ENCODE measurements at places on chromosomes 7 and 10.

- no peak for DNase-seq
Measured at GRCh38 chr10:107666214-107666613, 501.7 kb upstream of the SORCS1 start.

DNA sequence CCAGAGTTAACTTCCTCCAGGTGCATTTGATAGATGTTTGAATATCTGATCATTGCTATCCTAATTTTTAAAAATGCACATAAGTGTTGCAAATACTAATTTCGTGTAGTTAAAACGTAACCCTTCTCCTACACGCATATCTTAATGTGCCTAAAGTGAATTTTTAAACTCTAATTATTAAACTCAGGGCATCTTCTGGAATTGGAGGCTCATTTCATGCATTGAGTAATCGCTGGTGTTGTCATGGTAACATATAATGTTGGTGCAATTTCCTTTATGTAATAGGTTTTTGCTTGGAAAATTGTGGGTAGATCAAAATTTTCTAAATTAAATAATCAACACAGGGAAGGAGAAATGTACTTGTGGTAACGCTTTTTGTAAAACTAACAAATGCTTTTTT, 56.2 kb downstream of the ARMC3 start:
- DNase-seq, result no peak

DNA sequence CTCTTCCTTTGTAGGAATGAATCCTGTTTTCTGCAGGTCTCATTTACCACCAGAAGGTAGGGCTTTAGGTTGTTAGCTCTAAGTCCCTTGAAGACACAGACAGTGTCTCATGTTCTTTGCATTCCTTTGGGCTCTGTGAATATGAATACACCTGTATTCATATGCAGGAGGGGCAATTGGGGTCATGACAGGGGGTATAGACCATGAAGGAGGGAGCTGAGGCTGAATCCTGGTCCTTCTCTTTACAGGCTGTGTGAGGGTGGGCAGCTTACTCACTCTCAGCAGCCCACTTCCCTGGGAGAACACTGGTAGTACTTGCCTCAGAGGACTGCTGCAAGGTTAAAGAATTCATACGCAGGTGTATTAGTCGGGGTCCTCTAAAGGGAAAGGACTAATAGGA, 267.2 kb upstream of the MGMT start:
- DNase-seq, result no peak

- no peak for DNase-seq
Measured at GRCh38 chr10:85786401-85786899, 580.1 kb downstream of the GRID1 start.

DNA sequence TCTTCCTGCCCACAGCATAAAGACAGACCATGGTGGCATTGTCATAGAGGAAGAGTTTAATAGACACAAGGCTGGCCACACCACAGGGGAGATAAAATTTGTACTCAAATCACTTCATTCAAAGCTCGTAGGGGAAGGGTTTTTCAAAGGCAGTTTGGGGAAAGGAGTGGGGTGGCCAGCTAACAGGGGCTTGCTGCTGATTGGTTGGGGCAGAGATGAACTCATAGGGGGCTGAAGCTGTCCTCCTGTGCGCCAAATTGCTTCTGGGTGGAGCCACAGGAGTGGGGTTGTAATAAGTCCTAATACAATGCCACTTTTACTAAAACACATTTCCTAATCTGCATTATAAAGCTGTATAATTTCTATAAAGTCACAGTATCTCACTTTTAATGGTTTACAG, 22.5 kb downstream of the PDZD8 start:
- no peak for DNase-seq

DNA sequence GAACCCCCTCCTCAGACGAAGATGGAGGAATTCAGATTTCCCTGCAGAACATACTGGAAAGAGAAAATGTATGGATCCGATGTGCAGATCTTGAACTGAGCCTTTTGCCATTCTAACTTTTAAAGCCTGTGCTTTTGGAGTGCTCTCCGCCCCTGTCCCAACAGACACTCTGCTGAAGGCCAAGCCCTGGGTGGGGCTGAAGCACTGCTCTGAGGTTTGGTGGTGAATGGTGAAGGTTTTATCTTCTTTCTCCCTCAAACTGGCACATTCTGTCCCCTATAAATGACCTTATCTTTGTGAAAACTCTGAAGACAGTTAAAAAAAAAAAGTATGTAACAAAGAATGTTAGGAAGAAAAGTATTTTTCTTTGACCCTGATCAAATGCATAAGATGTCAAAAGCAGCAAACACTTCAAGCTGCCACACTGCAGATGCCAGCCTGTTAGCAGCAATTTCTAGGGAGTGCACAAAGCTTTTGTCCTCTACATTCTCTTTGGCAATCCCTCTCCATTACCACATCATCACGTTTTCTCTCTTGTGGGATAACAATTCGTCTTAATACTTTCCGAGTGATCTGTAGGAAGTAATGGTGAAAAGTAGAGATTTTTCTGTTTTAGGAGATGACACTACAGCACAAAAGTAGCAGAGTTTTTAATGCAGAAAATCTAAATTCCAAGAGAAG, 137.3 kb upstream of the CCDC6 start:
- no peak for DNase-seq

DNA sequence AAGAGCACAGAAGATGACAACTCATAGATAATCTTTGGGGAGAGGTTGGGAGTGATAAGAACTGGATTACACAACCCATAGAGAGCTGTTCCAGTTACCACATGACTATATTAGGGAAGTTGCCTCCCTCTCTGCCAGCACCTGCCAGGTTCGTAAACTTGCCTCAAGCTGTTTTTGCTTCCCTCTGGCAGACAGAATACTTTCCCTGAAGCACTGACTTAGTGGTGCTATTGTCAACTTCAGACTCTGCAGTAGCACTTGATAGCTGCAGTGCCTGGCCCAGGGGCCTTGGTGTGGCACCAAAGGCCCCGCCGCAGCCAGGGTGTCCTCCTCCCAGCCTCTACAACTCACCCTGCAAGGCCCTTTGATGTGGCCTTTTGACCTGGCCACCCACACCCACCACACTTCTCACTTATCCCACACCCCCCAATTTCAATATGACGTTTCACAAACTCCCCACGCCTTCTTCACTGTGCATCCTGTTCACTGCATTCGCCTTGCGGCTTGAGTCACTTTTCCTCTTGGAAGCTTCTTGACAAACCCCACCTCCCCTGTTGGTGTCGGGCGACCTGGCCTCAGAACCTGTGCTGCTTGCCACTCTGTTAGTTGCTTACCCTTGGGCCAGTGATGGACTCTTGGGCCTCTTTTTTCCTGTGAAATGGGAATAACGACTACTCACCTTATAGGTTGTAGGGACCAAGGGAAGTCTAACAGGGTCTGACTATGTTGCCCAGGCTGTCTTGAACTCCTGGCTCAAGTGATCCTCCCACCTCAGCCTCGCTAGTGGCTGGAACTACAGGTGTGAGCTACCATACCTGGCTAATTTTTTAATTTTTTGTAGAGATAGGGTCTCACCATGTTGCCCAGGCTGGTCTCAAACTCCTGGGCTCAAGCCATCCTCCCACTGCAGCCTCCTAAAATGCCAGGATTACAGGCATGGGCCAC, 50.2 kb upstream of the PODXL start:
- DNase-seq, result no peak

DNA sequence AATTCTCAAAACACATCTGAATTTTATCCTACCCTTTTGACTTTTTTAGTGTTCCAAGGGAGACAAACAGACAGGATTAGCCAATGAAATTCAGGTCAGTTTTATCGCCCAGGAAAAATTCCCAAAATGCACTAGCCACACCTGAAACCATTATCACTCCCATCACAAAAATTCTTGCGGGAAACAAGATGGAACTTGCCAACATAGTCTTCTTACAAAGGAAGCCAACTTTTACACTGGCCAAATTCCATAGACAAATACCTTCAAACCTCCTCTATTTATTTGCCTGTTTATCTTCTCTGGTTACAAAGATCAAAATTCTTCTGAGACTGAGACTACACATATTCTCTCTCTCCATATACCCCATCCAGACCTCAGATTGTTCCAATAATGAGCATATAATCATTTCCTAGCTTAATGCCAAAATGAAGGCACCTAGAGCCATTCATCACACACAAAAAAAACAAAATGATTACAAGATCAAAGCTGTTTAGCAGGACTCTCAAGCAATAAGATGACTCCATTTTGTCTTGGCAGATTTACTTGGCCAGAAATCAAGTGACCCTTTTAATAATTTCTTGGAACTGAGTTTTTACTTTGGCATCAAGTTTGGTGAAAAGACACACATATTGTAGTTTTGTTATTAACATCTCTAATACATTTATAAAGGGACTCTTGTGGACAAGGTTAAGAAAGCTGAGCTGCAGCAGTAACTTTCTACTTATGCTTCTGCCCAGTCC, 30.2 kb downstream of the MET start:
- no peak for DNase-seq

DNA sequence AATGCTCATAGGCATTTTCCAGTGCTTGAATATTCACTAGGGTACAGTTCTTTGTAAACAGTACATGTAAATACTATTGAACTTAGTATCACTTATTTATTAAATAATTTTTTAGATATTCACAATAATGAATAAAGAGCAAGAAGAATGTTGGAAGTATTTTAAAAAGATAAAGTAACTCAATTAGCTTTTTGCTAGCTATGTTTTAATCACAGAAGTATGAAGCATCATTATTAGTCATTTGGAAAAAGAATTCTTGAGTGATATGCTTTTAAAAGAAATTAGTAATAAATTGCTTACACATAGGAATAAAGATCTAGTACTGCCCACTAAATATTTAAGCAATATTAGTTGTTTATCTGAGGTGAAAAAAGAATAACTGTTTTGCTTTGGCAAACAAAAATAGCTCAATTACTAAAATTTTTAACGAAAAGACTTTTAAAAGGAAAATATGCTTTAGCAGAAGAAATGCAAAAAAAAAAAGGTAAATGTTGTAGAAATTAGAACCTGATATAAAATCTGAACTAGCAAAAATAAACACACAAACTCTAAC, 66.5 kb downstream of the SGMS1 start:
- DNase-seq, result no peak

- DNase-seq, result no peak
Measured at GRCh38 chr10:19704544-19704943, 111.7 kb upstream of the PLXDC2 start.

DNA sequence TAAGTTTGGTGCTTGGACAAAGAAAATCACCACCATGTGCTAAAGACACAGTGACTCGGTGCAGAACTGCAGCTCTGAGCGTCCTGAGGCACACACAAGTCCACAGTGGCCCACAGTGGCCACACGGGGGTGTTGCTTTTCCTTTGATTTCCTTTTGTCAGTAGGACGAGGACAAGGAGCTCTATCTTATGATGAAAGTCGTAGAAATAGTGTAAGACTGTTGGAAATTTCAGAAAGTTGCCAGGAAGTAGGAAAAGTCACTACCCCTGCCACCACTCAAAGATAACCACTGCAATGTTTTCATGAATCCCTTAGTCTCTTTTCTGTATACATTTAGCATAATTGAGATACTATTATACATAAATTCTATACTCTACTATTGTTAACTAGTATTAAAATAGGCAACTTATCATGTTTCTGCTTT, 146.0 kb downstream of the TNS3 start:
- DNase-seq, result no peak

GRCh38 chr10:62467527-62467926, 93.4 kb downstream of the ZNF365 start:
- no peak for DNase-seq

DNA sequence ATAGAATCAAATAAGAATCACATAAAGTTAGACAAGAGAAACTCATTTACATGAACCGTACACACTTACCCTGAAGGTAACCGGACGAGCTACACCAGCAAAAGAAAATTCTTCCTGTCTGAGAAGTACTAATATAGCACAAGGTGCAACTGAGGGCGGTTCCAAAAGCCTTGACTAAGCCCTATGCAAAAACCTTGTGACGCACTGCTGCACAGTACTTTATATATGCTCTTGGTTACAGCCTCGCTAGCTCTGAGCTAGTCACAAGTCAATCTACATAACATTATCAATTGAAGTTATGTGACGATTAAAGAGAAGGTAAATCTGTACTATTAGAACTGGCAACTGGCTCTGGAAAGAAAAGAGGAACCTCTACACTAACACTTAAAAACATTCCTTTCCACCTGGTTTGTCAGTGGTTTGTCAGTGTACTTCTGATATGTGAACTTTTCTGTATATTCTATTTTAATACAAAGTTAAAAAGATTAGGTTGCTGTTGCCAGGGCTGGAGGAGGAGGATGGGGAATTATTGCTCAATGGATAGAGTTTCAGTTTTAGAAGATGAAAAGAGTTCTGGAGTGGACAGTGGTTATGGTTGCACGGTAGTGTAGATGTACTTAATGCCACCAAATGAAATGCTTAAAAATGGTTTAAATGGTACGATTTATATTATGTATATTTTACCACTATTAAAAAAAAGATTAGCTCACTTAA, 21.6 kb downstream of the NT5C3A start:
- peak; percentile 29 for DNase-seq

DNA sequence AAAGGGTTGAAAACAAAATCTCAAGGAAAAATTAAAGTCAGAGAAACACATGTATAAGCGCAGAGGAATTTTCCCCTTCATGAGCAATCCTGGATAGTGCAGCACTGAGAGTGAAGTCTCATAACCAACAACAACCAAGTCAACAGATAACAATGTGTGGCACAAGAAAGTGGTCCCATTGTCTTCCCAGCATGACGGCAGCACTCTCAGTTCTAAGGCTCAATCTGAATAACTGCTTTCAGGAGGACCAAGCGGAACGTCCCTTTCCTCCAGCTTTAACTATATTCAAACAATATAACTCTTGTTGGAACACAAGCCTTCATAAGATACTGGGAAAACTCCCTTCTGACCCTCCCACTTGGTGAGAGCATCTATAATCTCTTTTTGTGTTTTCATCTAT, 137.9 kb downstream of the RAPGEF5 start:
- no peak for DNase-seq

GRCh38 chr10:44853148-44853734, 57.9 kb upstream of the TMEM72 start:
- no peak for DNase-seq

DNA sequence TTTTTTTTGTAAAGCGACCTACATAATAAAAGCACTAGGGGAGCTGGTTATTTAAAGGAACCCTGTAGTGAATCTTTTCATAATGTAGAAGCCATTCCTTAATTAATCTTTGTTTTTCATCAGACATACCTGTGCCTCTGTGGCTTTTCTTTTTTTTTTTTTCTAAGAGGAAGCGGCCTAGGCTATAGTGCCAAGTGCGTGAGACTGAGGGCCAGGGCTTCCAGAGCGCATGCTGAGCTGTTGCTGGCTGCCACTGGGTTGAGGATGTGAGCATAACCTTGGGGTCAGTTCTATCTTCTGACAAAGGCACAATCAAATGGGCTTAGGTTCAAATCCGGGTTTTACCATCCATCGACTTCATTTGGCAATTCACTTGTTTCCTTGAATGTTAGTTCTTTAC, 103.7 kb downstream of the NEUROD6 start:
- DNase-seq, result no peak

- DNase-seq, result no peak
Measured at GRCh38 chr7:23918856-23919255, 208.8 kb downstream of the STK31 start.

Measured in activated T-cell treated with anti-CD3 and anti-CD28 coated beads for 48 hours (primary cell).